Cardiac fibroblast (primary cell): ENCODE measurements at places on chromosomes 11 and 22.

GRCh38 chr22:23531283-23531956 lies 48.7 kb downstream of the IGLL1 start:
- no peak for DNase-seq

GRCh38 chr11:132142121-132142520 lies 771.7 kb downstream of the NTM start:
- no peak for DNase-seq

- peak; percentile 60 for DNase-seq
Measured at GRCh38 chr11:34650528-34650927, 29.6 kb downstream of the EHF start.

GRCh38 chr22:45529971-45530575 lies 27.4 kb downstream of the FBLN1 start:
- DNase-seq: no peak

- DNase-seq: no peak
Measured at GRCh38 chr22:18999008-18999407, 62.9 kb upstream of the PRODH start.

DNA sequence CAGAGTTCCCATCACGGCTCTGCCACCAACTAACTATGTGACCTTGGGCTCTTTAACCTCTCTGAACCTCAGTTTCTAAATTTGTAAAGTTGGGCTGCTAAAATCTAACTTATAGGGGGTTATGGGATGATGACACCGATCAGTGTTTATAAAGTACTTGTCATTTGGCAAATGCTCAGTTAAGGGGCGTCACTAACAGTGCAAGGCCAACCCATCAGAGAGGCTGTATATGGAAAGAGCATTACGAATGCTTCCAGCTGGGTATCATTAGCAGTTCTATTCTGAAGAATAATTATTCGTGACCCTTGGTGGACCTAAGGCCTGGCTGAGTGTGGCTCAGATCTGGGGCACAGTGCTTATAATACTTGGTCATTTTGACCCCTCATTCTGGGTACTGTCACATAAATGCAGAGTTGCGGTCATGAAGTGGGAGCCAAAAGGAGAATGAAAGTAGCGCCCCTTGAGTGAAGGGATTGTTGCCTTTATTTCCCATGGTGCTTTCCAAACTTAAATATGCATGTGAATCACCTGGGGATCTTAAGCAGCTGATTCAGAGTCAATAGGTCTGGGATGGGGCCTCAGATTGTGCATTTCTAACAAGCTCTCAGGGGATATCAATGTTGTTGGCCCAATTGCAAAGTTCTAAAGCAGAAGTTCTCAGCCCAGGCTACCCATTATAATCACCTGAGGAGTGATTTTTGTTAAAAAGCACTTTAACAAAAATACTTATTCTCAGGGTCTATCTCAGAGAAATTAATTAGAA lies 115.8 kb downstream of the CSNK2A3 start:
- DNase-seq: no peak

DNA sequence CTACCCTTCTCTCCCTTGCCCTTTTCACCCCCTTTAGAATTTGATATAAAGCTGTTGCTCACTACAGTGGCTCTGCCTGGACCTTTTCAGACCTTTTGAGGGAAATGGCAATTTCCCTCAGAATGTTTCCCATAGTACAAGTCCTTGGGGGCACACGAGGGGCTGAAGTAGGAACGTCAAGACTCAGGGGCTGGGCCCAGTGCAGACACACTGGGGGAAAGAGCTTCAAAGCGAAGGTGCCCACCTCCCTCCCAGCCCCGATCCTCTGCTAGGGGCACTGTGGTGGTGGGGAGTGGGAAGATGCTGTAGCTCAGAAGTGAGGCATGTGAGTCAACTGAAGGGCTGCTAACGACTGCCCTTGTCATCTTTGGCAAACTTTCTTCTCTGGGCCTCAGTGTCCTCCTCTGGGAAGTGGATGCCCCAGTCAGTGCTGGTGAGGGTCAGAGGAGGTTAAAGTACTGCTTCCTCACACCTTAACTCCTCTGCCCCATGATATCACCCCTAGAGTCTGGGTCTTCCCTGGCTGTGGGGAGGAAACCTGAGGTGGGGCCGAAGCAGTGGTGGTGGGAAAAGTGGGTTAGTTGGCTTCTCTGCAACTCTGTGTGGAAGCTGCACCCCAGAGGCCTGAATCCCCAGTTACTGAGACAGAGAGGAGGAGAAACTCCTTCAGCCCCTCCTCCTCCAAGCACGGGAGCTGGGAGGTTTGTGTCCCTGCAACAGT lies 425.3 kb upstream of the B3GAT1 start:
- no peak for DNase-seq
